ENCODE measurements at places on chromosomes 4 and X.
A peak's percentile ranks its signal among the peaks of the same experiment; 100 is the strongest.

GRCh38 chr4:26861434-26862186 is 969 bp downstream of the STIM2 start:
- DNase-seq, result peak; percentile 86

DNA sequence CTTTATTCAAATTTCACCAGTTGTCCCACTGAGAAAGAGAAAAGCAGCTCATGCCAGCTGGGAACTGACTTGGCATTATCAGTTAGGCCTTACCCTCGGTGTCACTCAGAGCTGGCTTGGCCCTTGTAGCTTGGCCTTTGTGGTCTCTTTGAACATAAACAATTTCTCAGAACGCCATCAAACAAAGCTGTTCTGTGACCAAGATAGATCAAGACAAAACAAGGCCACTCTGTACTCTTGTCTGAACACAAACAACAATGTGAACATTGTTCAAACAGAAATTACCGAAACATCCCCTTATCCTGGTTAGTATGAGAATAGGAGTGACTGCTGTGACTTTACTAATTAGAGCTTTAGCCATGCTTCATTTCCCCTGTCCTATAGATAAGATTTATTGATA is 57.2 kb downstream of the DIPK2B start:
- DNase-seq, result no peak

GRCh38 chr4:167587361-167587760 is 353.1 kb upstream of the SPOCK3 start:
- no peak for DNase-seq

DNA sequence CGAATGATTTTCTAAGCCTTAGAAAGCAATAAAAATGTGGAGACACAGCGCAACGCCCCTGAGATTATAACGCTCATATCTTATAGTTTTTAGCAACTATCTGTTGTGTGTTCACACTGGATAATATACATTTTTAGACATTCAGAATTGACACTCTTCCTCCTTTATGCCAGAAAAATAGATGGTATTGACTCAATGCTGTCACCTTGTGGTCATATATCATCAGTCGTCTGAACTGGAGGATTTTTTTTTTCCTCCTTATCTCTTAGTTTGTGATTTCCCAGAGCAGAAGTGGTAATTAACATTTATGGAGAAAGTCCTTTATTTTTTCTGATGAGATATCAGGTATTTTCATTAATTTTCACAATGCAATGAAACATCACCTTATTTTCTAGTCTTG is 759.6 kb downstream of the RAB28 start:
- no peak for DNase-seq

DNA sequence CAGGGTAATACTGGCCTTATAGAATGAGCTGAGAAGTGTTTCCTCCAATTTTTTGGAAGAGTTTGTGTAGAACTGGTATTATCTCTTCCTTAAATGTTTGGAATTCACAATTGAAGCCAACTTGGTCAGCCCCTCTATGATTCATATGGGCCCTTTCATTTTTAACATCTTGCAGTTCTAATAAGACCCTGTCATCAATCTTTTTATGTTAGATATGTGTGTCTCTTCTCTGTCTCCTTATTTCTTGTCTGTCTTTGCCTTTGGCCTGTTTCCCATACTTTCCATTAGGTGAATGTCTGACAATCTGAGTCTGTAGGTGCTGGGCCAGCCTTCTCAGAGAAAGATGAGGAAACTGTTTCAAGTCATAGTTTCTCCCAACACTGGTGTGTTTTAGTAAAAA is 88.7 kb downstream of the SLC16A2 start:
- DNase-seq, result no peak

GRCh38 chr4:54281054-54281766 is 52.1 kb downstream of the PDGFRA start:
- peak; percentile 92 for DNase-seq

DNA sequence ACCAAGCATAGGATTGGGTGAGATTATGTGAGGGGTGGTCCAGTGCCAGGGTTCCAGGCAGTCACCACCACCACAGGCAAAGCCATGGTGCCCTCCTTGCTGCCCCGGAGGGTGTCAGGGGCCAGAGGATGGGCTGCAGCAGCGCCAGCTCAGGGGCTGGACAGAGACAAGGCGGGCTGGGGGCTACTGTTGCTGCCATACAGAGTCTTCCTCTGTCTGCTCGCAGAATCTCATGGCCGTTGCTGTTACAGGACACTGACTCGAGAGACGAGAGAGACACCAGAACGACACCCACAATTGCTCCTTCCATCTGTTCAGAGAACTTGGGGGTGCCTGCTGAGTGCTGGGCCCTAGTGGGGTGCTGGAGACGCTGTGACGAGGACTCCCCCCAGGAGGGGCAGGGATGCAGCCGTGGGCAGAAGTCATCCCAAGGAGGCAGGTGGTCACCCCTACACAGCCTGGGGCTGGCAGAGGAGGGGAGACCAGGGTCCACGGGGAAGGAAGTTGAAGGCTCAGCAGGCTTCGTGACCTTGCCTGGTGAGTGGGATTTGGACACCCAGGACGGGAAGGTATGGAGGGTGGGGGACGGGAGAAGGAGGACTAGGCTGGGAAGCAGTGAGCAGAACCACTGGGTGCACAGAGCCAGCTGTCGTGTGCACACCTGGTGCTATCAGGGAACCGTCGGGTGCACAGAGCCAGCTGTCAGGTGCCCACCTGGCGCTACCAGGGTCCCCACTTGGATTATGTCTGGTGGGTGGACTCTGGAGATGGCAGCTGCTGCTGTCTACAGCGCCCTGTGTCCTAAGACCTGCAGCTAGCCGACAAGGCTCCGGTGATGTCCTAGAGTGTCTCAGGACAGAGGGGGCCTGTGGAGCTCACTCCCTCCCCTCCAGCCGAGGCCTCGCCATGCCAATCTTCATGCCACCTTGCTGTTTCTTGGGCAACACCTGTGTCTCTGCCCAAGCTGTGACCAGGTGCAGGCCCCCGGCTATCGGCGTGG is 43.9 kb upstream of the HMX1 start:
- peak; percentile 46 for DNase-seq

- DNase-seq, result no peak
These were observed 1.8 kb downstream of the UBQLN2 start for GRCh38 chrX:56564921-56565840.

DNA sequence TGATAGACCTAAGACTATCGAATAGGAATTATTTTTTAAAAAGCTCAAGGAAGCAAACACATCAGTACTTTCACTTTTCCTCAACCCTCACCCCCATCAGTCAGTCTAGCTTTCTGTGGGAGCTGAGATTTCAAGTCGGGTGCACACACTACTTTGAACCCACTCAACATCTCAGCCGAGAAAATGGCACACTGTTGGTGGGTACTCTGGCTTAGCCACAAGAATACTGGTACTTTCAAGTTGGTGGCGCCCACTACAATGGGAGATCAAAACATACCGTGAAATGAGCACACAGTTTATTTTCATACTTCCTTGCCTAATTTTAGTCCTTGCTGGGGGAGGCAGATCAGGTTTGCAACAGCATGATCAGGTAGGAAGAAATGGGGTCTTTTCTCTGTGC is 10.2 kb downstream of the CD40LG start:
- DNase-seq, result no peak

DNA sequence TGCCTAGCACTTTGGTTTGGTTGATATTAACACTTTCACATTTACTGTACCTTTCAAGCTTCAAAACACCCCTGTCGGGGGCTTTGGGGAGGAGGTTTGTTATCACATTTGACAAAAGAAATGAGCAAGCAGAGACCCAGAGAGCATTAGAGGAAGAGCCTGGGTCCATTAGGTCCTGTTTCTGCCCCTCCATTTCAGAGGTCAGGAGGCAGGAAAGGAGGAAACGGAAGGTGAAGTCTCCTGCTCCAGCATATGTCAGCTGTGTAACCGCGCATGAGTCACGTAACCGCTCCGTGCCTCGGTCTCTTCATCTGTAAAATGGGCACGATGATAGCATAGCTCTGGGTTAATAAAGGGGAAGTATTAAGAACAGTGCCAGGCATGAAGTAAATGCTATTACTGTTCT is 201.9 kb upstream of the BCOR start:
- no peak for DNase-seq

DNA sequence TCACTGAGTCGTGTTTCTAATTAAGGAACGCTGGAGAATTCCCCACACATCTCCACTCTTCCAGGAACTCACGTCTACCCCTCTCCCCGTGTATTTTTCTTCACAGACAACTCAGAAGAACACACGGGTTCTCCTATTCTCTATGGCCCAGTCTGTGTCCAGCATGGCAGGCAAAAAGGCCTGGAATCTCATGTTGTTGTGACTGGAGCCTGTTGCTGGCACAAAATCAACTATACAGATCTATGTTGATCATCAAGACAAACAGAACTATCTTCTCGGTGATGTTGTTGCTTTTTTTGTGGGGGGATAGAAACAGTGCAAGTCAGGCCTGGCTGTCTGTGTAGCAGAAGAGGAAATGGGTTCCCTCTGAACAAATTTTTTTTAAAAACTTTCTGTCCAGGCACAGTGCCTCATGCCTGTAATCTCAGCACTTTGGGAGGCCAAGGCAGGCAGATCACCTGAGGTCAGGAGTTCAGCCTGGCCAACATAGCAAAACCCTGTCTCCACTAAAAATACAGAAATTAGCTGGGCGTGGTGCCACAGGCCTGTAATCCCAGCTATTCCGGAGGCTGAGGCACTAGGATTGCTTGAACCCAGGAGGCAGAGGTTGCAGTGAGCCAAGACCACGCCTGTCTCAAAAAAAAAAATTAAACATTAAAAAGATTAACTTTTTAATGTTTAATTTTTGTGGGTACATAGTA is 50.5 kb upstream of the CBR4 start:
- no peak for DNase-seq

- no peak for DNase-seq
These were observed 1.5 kb upstream of the SLC16A2 start for GRCh38 chrX:74419864-74420195.

GRCh38 chrX:133495464-133496391 is 80.4 kb upstream of the GPC4 start:
- DNase-seq, result peak; percentile 89

- peak; percentile 70 for DNase-seq
These were observed 167.8 kb upstream of the GK2 start for GRCh38 chr4:79575709-79576428.

DNA sequence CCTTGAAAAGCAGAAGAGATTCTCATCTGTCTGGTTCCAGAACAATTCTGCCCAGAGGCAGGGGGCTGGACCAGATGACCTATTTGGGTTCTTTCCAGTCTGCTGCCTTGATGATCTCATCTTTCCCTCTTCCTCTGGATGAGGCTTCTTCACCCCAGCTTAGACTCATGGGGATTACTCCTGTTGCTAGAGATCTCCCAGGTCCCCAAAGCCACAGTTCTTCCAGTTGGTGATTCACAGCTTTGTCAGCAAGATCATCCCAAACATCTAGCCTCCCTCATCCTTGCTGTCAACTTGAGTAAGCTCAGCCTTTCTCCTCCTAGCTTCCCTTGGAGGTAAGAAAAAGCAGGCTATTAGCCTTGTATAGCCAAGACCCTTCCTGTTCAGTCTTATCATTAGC is 64.2 kb upstream of the PJA1 start:
- no peak for DNase-seq

DNA sequence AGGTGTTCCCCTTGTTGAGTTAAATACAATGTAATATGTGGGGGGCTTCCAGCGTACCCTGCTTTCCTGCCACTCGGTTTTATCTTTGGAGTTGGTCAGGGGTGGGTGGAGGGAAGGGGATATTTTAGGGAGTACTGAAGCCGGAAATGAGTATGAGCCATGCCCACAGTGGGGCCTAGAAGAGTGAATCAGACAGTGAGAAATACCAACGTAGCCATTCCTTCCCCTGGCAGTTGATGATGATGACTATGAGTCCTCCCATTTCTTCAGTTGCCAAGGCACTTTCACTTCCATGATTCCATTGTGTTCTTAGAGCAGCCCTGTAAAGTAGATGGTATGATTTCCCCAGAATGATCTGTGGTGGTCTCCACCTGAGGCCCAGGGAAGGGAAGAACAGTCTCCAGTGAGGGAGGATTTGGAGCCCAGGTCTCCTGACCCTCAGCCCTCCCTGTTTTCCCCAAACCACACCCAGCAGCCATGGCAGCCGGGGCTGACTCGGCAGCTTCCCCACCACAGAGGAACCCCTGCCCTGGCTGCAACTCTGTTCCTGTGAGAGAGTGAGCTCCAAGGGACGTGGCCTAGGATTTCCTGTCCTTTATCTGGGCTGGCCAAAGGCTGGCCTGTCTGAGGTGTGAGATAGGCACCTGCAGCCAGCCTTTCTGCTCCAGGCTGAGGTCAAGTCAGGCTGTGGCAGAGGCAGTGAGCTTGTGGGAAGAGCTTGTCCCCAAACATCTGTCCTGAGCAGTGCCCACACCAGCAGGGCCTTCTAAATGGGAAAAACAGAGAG is 52.7 kb downstream of the STARD8 start:
- no peak for DNase-seq

- no peak for DNase-seq
These were observed 162.9 kb downstream of the LRBA start for GRCh38 chr4:150852216-150852615.

DNA sequence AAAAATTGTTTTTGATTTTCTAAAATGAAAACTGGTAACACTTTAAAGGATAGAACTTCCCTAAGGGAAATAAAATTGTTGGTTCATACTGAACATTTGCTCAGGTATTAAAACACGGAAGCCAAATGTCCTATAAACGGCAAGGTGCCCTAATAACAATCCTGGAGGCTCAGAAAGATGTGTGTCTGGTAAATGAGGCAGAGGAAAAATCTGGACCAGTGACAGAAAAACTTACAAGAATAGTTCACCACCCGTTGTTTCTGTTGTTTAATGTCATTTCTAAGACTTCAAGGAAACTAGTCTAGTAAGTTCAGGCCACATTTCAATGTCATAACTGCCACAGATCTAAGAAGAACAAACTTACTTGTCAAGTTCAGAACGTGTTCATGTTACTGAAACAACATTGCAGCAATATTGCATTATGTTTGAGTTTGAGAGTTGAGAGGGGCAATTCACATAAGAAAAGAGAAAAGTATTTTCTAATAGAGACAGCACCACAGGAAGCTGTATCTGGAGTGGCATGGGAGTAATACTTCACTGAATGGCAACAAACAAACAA is 476.6 kb downstream of the GRXCR1 start:
- no peak for DNase-seq

DNA sequence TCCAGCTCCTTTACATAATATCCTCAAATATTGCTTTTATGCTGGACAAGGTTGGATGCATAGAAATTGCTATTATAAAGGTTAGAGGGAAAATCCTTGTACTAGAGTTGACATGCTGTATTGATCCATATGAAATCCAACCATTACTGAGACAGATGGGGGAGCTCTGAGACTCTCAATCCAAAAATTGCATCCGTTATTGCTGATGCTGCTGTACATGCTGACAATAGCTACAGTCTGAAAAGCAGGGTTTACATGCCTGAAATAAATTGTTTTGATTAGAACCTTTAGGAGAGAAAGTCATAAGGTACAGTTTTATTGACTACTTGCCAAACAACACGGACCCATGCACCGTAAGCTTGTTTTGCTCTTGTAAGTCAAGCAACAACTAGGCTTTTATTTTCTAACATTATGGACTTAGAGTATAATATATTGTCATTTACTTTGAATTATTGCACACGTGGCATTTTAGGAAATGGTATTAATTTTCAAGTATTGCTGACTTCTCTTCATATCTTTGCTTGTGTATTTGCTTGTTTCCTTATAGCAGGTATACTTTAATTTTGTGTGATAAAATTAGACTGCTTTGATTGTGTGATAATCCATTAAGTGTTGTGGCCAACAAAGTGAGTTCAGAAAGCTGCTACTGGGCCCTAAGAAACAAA is 1365.2 kb downstream of the STIM2 start:
- no peak for DNase-seq
